ENCODE measurements at places on chromosomes 6 and 20.
A peak's percentile ranks its signal among the peaks of the same experiment; 100 is the strongest.

GRCh38 chr20:2820896-2821869 is 5.0 kb downstream of the TMEM239 start:
- no peak for DNase-seq

- DNase-seq, result no peak
These were observed 233.5 kb upstream of the TAB2 start for GRCh38 chr6:149084026-149084425.

DNA sequence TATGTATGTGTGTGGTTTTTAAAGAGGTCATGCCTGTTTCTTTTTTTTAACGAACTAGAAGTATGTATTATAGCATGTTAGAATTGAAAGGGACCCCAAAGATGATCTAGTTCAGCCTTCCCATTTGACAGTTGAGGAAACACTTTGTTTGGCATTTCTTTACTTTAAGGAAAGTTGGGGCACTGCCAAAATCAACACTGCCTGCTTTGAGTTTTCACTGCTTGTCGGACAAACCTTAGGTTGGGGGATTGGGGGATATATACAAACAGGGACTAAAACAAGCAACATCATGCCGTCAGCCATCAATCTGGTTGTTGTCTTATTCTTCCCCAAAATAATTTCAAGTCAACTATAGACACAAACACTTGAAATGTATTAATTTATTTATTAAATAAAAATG is 14.1 kb upstream of the CALHM6 start:
- no peak for DNase-seq

DNA sequence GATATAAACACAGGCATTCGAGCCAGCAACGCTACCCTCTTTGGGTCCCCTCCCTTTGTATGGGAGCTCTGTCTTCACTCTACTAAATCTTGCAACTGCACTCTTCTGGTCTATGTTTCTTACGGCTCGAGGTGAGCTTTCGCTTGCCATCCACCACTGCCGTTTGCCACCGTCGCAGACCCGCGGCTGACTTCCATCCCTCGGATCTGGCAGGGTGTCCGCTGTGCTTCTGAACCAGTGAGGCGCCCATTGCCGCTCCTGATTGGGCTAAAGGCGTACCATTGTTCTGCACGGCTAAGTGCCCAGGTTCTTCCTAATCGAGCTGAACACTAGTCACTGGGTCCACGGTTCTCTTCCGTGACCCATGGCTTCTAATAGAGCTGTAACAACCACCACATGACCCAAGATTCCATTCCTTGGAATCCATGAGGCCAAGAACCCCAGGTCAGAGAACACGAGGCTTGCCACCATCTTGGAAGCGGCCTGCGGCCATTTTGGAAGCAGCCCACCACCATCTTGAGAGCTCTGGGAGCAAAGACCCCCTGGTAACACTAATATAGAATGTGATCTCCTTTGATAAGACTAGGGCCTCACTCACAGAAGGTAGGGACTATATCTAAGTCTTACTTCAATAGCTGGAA is 973 bp downstream of the UBD start:
- DNase-seq, result no peak

- DNase-seq, result no peak
These were observed 55.7 kb downstream of the SYTL3 start for GRCh38 chr6:158705386-158706126.

DNA sequence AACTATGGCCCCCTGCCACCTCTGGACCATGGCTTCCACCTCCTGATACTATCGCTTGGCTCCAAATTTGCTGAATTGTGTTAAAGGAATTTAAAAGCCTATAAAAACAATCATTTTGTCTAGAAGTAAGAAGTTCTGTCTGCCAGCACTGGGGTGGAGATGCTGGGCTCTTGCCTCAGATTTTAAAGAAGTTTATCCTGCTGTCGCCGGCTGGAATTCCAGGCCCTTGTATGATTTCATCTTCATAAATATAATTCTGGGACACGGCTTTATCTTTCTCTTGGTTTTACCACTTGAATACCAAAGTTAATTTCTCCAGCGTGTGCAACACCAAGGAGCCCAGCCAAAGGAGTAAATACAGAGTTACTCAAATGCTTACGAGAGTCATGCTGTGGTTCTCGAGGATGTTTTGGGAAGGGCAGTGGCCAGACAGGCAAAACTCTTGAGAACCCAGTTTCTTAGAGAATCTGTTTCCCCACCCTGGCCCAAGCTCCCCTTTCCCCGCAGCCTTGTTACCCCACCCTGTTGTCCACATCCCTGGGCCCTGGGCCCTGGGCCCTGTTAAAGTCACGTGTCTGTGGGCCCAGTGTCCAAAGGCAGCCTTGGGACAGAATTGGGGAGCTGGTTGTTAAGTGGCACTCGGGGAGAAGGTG is 31.9 kb downstream of the C6orf89 start:
- no peak for DNase-seq

GRCh38 chr6:68976260-68976659 is 341.2 kb downstream of the ADGRB3 start:
- DNase-seq, result no peak

DNA sequence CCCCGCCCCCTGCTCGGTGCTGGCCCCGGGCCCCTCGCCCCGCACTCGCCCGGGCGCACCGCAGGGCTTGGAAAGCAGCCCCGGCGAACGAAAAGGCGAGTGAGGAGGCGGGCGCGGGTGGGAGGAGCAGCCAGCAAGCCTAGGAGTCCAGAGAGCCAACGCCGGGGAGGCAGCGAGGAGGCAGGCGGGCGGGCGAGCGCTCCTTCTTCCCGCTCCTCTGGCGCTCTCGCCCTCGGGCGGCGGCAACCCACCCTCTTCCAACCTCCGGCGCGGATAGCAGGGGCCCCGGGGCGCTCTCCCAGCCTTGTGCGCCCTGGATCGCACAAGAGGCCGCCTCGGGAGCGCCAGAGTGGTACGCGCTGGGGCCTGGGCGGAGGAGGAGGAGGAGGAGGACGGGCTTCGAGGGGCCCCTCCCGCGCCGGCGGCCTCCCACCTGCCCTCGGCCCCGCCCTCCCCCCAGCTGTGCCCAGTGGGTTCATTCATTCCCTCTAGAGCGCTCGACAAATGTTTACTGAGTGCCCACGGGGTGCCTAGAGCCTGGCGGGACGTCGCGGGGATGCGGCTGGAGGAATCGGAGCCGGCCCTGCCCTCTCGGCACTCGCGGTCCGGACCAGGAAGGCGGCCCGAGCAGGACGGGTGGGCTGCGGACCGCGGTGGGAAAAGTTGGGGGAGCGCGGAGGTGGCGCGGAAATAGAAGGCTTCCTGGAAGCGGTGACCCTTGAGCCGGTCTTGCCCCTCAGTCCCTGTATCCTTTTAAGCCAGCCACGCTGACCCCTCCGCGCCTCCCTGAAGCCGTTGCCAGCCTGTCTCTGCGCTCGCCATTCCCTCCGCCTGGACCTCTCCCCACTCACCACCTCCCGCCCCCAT is at the start of gene BMP7:
Gene BMP7, minus strand, starts transcription at position 351 of the 867 bp plus-strand sequence. CDS start 519 bp downstream, outside the sequence.
- DNase-seq, result peak; percentile 53

DNA sequence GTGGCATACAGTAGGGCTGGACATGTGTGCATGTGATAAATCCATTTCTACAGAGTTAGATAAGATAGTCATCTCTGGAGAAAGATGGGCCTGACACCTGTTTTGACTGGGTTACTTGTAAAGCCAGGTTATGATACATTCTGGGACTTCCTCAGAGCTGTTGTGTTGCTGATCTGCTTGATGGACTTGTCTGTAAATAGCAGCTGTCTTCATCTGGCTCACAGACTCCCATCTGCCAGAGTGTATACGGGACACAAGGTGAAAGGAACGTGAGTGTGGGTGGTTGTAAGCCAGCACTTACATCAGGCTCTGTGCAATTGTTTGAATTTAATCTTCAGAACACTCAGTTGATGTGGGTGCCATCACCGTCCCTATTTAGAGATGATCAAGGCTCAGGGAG is 49.8 kb downstream of the ZDHHC14 start:
- no peak for DNase-seq

GRCh38 chr6:102355578-102355977 is 962.1 kb downstream of the GRIK2 start:
- DNase-seq, result no peak

- no peak for DNase-seq
These were observed 395.3 kb downstream of the TBC1D32 start for GRCh38 chr6:120938876-120939472.

DNA sequence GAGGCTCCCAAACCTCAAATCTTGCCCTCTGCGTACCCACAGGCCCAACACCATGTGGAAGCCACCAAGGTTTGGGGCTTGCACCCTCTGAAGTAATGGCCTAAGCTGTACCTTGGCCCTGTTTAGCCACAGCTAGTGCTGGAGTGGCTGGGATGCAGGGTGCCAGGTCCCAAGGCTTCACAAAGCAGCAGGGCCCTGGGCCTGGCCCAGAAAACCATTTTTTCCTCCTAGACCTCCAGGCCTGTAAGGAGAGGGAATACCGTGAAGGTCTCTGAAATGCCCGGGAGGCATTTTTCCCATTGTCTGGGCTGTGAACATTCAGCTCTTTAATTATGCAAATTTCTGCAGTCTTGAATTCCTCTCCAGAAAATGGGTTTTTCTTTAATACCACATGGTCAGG is 223.7 kb upstream of the CCN2 start:
- no peak for DNase-seq

DNA sequence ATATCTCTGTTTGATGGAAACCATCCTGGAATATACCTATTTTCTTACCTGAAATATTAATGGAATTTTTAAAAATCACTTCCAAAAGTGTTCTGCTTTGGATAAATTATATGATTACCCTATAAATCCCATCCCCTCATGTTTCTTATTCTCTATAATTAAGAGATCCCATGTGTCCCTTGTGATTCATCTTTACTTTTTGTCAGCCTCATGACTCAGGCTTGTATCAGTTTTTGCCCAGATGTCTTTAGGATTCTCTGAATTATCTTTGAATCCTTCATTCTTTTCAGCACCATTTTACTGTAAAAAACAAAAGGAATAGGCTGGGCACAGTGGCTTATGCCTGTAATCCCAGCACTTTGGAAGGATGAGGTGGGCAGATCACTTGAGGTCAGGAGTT is 804.5 kb upstream of the CITED2 start:
- DNase-seq, result no peak

DNA sequence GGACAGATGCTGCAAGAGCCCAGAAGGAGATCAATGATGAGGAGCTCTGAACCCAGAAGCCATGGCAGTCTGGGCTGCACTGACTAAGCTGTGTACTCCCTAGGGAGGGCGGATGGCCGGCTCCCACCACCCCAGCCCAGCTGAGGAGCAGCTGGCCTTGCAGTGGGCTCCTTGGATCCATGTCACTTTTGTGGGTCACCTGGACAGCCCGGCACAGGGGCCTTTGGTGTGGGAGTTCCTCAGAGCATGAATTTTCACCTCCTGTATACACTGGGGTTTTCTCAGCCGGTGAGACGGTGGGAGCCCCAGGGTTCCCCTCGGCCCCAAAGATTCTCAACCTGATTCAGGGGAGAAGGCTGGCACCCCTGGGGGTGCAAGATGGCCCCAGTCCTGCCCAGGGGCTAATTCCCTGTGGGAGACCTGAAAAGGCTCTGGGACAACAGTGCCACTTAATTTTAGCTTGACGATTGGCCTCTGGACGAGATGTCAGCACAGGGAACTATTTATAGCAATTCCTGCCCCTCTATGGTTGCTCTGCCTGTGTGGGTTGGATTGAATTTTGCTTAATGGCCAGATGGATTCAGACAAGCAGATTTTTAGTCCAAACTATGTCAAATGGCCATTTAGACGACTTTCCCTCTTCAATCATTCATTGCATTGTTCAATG is 121.6 kb upstream of the PMEPA1 start:
- DNase-seq, result no peak

DNA sequence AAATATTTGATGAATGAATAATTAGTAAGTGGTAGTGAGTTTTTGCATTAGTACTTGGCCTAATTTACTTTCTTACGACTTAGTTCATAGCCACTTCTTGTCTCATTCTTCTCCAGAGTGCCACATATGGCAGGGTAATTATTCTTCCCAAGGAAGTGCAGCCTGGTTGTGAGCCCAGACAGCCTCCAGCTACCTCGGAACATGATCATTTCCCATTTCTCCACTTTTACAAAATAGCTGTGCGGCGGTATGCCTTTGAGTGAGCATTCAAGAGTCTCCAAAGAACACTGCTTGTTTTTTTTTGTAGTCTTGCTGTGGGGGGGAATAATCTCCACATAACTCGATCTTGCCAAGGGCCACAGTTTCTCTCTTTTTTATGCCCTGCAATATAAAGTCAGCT is 765.0 kb downstream of the HDGFL1 start:
- no peak for DNase-seq

GRCh38 chr6:155523821-155524651 is 68.4 kb upstream of the NOX3 start:
- DNase-seq, result no peak

- no peak for DNase-seq
These were observed 138.7 kb upstream of the THEMIS start for GRCh38 chr6:128039543-128039942.

DNA sequence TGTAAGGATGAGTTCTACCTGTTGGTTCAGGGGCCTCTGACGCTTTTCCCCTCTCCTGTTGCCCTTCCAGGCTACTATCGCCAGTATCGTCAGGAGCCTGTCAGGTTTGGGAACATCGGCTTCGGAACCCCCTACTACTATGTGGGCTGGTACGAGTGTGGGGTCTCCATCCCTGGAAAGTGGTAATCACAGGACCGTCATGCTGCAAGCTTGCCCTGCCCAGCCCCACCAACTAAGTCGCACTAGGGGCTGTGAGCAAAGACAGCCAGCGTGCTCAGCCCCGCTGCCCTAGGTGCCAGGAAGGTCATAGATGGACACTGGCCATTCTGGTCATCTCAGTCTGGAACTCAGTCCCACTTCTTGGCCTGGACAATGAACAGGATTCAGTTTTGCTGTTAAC is 102.1 kb downstream of the FNDC1 start:
- no peak for DNase-seq

DNA sequence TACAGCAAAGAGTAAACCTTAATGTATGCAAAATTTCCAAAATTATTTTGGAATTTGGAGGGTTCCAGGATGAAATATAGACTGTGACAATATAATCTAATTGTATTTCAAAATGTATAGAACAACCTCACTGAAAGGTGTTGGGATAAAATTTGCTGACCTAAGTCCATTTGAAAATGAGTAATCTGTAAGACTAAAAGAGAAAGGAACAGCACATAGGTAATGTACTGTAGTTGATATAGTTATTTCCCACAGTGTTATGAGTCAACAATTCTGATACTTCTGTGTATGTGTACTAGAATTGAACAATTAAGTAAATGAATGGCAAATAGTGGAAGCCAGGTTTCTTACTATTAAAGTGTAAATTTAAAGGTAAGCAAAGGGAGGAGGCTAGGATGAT is 23.8 kb upstream of the ELOVL4 start:
- DNase-seq, result no peak

- no peak for DNase-seq
These were observed 73.3 kb downstream of the MAN1A1 start for GRCh38 chr6:119276211-119276610.

- DNase-seq, result no peak
These were observed 11.3 kb downstream of the RAMACL start for GRCh38 chr6:166575205-166575604.

DNA sequence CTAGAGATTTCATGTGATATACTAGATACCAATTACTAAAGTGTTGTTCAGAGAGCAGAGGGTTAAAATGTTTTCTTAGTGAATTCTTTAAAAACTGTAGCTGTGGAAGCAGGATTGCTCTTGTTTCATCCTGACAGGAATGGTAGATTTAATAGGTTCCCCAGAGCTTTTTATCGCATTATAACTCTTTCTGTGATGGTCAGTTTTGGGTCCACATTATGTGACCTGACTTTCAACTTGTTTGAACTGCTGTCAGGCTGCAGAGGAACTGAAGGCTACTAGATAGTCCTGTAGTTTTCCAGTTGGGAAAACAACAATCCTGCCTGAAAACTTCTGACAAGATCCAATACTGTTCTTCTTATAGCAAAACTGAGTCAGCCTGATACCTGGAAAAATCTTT is 329.3 kb upstream of the FLRT3 start:
- no peak for DNase-seq

Data from hypothalamus (tissue), 51 donors.